Heart left ventricle (tissue), 16 donors: ENCODE measurements at places on chromosomes 3 and 15. TPM values are rescaled to one million over a fixed set of nuclear protein-coding genes. Genes with fewer than 3 reads are reported as not detected.

Gene MCF2L2
- polyA plus RNA-seq: 0.46 TPM

Gene SOX2
- polyA plus RNA-seq: 0.11 TPM

Gene AAGAB
- 5.4 TPM for polyA plus RNA-seq

Gene DENND6A
- 6.3 TPM for polyA plus RNA-seq

Gene CYP11A1
- 0.46 TPM for polyA plus RNA-seq

Gene CHRFAM7A
- polyA plus RNA-seq: 1.6 TPM

Gene EXOSC7
- 34.8 TPM for polyA plus RNA-seq

Gene ISL2
- polyA plus RNA-seq: not detected

Gene CD96
- polyA plus RNA-seq: 0.08 TPM
